Fibroblast of mammary gland (primary cell): ENCODE measurements at places on chromosomes 16 and 17.

DNA sequence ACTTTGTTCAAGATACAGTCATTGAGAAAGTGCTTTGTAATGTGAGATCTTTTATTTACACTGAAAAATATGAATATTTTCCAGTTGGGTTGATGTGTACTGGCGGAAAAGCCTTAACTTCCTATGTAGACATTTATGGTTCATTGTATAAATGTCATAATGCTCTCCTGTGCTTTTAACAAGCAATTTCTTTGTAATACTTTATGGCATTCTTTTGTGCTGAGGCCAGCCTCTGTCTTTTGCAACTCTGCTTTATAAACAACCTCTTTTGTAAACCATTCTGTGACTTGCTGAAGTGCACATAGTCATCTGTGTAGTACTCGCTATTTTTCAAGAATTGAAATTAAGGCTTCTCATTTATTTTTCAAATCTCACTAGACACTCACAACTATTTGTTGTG lies 291.2 kb downstream of the CDH11 start:
- peak; percentile 38 for DNase-seq

- no peak for DNase-seq
These were observed 27.7 kb upstream of the CCDC182 start for GRCh38 chr17:57772774-57773173.

DNA sequence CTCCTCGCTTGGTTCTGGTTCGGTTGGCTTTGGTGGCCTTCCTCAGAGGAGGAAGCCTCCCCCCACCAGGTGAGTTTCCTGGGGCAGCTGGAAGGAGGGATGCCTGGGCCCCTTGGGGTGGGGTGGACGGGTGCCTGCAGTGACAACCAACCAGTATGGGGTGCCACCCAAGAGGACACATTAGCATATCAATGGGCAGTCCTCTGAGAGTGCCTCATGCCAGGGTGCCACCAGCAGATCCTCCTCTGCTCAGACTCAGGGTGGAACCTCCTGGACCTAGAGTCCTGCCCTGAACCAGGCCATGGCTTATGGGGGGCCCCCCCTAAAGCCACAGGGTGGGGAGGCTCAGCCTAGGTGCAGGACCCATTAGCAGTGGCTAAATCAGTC lies 2.7 kb downstream of the PPP1R1B start:
- no peak for DNase-seq

DNA sequence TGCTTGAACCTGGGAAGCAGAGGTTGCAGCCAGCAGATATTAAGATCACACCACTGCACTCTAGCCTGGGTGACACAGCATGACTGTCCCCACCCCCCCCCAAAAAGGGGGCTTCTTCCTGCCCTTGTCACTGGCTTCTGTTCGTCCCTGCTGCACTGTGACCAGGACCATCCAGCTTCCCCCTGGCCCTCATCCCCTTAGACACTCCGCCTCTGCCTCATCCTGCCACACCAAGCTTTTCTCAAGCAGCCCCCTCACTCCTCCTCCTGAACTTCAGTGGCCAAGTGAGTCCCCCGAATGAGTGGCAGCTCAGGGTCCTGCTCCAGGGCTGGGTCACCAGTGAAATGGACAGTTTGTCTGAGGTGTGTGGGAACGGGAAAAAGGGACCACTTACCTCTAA lies 177.3 kb downstream of the CPPED1 start:
- no peak for DNase-seq

DNA sequence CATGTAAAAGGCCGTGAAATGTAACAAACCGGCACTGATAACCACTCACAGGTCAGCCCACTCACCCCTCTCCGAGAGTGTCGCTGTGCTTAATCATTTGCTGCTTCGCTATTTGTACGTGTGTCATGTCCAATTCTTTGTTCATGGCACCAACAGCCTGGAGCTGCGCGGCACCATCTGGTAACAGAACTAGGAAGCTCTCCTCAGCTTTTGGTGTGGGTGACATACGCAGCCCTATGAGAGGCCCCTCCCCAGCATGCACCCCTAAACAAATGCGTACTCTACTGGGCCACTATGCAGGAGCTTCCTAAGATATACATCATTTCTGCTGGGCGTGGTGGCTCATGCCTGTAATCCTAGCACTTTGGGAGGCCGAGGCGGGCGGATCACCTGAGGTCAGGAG lies 2.3 kb upstream of the PECAM1 start:
- DNase-seq, result no peak

- DNase-seq, result no peak
These were observed 8.5 kb downstream of the LLGL1 start for GRCh38 chr17:18233803-18234518.

DNA sequence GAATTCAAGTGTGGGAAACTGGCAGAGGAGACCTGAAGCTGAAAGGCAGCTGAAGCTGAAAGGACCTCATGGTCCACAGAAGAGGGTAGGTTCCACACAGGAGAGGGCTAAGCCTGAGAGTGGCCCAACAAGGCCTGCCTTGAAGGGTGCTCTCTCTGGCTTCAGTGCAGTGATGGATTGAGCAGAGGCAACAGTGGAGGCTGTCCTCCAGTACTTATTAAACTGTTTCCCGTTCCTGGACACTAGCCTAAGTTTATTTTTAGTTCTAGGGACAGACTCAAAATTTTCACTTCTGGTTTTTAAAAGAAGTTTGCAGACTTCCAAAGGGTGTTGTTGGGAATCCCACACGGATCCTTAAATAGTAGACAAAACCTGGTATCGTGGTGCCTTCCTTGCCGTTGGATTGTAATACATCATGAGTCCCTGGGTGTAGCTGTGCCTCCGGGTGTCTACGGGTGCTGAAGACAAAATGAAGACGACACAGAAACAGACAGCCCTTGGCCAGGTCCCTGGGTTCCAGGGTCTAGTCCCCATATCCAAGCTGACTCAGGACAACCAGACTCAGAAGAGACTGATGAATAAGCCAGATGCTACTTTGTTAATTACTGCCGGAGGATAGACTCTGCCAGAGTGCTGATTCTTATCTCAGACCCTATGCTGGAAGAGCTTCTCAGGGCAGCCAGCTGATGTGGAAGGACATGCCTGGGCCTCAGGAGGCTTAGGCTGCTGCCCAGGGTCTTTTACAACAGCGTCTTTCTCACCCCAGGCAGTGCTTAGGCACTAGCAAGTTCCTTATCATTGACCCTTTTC lies 7.1 kb upstream of the CMTM4 start:
- DNase-seq, result no peak

DNA sequence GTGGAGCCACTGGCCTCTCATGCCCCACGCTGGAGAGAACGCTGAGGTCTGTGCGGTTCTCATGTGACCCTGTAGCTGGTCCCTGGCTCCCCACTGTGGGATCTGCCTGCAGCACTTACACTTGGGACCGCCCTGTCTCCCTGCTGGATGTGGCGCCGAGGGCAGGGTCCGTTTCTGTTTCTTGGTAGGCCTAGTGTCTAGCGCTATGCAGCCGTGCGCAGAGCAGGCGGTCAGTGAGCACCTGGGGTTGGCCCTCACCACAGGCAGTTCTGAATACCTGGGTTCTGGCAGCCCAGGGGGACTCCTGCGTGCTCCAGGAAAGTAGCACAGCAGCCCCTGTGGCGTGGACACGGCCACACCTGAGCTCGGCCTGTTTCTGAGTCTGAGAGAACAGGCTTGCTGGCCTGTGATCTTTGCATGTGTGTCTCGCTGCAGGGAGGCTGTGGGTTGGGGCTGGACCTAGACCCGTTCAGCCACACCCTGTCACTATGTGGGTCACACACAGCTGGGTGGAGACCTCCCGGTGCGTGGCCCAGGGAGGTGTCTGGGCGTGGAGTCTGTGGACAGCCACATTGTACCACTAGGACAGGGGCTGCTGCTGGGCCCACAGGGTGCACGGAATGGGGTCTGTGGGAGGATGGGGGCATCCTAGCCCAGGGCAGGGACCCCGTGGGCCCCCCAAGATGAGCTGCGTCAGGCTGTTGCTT lies 2.8 kb downstream of the CAPN15 start:
- no peak for DNase-seq

GRCh38 chr17:67365738-67366192 lies 612 bp downstream of the PSMD12 start:
- peak; percentile 93 for DNase-seq

GRCh38 chr17:29016345-29017210 lies 10.7 kb upstream of the SEZ6 start:
- no peak for DNase-seq

GRCh38 chr17:48095611-48096010 lies 5.7 kb downstream of the CBX1 start:
- DNase-seq, result peak; percentile 39

GRCh38 chr16:66175636-66176035 lies 190.9 kb upstream of the CDH5 start:
- no peak for DNase-seq

DNA sequence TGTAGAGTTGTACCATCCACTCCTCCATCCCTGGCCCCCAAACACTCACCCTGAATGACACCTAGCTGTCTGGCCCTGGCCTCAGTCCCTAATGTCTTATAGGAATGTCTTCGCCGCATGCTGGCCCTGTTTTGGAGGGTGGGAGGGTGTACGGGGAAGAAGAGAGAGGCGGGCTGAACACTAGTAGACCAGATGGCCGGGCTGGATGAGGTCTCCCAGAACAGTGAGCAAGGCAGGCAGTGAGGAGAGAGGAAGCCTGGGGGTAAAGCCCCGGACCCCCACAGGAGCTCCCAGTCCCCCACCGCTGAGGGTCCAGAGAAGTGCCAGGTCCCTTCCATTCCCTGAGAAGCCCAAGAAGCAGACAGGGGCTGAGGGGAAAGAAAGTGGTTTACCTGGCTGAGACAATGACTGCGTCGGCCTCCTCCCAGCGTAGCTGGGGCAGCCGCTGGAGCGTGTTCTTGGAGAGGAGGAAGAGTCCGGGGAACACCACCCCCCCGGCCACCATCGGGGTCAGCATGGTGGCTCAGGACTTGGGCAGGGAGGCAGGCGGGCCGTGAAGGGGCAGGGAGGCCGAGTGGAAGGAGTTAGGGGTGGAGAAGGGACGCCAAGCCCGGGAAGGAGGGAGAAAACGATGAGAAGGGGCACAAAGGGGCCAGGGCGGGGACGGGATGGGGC lies 923 bp downstream of the TLCD3B start:
- DNase-seq, result no peak

DNA sequence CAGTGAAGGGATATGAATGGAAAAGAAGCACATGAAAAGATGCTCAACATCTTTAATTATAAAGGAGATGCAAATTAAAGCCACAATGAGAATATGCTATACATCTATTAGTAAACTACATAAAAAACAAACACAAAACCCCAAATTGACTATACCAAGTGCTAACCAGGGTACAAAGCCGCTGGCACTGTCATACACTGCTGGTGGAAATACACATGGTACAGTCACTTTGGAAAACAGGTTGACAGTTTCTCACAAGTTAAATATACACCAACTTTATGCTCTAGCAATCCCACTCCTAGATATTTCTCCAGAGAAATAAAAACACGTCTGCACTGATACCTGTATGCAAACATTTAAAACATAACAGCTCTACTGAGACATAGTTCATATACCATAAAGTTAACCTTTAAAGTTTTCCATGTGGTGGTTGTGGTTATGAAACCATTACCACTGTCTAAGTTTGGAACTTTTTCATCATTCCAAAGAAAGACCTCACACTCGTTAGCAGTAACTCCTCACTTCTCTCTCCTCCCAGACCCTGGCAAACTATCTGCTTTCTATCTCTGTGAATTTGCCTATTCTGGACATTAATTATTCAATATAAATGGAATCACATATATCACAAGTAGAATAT lies 42.7 kb downstream of the ADGRG5 start:
- no peak for DNase-seq

DNA sequence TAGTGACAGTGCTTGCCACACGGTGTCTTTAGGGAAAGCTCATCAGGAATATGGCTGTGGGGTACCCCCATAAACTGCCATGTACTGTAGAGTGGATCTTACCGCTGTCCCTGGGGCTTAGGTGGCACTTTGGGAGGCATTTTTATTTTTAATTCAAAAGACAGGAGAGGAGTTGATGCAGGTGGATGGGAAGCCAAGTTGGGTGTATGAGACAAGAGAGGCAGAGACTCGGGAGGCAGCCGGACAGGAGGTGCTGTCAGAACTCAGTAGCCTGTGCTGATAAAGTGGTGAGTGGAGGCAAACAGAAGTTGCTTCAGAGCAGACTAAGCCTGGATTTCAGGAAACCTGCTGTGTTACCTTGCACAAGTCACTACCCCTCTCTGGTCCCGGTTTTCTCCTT lies 185.9 kb downstream of the TMEM132E start:
- DNase-seq, result no peak

GRCh38 chr16:56424791-56425438 lies 430 bp downstream of the AMFR start:
- DNase-seq, result peak; percentile 14

DNA sequence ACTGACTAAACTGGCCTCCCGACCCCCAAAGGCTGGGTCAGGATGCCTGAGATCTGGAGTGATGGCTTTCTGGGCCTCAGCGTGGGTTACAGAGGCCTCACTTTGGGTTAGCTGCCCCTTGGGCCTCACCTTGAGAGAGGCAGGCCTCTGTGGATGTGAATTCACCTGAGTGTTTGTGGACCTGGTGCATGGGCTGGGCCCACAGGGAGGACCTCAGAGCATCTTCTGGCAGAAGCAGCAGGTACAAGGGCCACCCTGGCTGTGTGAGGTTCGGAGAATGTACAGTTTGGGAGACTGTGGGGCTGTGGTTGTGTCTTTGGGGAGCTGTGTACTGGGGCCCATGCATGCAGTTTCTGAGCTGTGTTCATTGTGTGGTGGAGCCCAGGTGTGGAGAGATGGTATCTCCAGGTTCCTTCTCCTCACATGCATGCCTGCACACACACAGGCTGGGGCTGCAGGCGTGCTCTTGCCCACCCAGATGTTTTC lies 18.3 kb downstream of the RARA start:
- DNase-seq, result no peak

DNA sequence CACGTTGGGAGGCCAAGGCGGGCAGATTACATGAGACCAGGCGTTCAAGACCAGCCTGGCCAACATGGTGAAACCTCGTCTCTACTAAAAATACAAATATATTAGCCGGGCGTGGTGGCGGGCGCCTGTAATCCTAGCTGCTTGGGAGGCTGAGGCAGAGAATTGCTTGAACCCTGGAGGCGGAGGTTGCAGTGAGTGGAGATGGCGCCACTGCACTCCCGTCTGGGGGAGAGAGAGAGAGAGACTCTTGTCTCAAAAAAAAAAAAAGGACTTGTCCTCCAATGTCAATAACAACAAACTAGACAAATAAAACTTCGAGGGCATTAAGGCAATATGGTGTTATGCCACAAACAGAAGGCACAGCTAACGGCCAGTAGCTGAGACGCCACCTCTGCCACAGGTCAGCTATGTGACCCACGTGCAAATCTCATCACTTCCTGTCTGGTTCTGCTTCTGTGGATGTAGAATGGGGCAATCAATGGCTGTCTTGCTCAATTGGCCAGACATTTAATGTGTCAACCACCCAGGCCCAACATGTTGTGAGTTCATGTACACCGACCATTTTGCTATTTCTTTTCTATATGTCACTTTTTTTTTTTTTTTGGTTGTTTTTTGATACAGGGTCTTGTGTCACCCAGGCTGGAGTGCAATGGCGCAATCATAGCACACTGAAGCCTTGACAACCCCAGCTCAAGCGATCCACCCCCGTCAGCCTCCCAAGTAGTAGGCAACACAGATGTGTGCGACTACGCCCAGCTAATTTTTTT lies 834 bp upstream of the TXNDC11 start:
- DNase-seq, result peak; percentile 86

GRCh38 chr17:57730026-57730701 lies 14.9 kb downstream of the CCDC182 start:
- no peak for DNase-seq

GRCh38 chr16:48367441-48368049 lies 17.7 kb downstream of the SIAH1 start:
- peak; percentile 22 for DNase-seq
